CD8-positive, alpha-beta memory T cell (primary cell): ENCODE measurements at places on chromosomes 12 and 14. TPM values are rescaled to one million over a fixed set of nuclear protein-coding genes. Genes with fewer than 3 reads are reported as not detected.

- no peak for DNase-seq
These were observed 80.7 kb downstream of the FOXN3 start for GRCh38 chr14:89336338-89336737.

- DNase-seq: no peak
These were observed 39.7 kb downstream of the AACS start for GRCh38 chr12:125104982-125105381.

DNA sequence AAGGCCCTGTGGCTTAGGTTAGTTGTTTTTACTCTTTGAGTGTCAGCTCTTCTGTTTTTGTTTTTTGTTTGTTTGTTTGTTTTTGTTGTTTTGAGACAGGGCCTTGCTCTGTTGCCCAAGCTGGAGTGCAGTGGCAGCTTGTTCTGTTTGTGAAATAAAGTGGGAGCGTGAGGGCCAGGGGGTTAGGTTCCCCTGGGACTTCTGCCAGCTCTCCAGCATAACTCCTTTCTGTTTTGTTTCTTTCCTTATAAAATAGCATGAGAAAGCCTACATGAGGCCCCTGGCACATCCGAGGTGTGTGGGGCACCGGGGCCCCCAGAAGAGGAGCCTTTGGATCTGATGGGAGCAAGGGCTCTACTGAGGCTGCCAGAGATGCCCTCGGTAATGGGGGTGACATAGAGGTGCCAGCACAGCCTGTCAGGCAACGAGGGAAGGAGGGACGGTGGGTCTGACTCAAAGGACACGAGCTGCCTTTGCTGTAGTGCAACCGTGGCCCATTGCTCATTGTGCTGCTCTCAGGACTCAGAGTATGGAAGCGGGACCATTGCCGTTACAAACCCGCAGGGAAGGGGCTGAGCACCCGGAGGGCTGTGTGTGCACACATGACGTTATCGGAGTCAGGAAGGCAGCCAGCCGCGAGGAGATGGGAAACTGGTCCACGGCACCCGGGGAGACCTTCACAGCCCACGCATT lies 9.1 kb upstream of the SERPINA11 start:
- DNase-seq: no peak

The KLRC1 gene
- 65.1 TPM for polyA plus RNA-seq

DNA sequence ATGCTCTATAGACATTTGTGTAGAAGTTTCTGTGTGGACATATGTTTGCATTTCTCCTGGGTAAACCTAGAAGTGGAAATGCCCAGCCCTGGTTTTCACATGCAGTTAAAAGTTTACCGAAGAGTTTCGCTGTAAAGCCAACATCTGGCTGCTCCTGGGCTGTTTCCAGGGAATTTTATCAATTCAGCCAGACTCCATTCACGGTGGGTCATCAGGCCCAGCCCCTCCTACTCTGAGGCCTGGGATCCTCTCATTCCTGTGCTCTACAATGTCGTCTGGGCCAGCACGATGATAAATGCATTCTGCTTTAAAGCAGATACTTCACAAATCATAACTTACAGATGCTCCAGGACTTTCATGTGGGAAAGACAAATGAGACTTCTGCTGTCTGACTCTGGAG lies 7.1 kb downstream of the NUAK1 start:
- no peak for DNase-seq
